ENCODE measurements at places on chromosomes 2 and 18.

DNA sequence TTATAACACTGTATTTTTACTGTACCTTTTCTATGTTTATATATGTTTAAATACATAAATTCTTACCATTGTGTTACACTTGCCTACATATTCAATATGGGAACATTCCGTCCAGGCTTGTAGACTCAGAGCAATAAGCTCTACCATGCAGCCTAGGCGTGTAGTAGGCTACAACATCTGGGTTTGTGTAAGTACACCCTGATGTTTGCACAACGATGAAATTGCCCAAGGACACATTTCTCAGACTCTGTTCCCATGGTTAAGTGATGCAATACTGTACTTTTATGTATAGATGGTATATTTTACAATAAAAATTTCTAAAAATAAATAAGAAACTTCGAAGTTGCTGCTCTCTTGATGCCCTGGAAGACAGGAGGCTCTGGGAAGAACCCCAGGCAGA is 38.4 kb downstream of the YPEL5 start:
- DNase-seq = no peak

GRCh38 chr2:3535467-3535793 is 16.1 kb upstream of the ADI1 start:
- DNase-seq = no peak

GRCh38 chr2:20361893-20362292 is 11.2 kb upstream of the PUM2 start:
- no peak for DNase-seq

DNA sequence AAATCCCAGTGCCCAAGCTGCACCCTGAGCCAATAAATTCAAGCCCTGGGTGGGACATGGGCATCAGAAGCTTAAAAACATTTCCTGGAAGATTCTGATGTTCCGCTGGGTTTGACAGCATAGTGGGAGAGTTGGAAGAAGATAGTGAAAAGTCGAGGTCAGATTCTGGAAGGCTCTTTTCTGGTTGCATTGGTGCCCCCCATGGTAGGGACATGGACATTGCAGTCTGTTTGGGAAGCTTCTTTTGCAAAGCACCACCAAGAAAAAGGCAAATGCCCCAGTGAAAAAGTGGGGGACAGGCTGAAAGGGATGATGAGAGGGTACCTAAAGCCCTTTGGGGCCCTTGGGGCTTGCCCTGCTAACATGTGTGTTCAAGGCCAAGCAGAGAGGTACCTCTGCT is 21.0 kb downstream of the MERTK start:
- no peak for DNase-seq

DNA sequence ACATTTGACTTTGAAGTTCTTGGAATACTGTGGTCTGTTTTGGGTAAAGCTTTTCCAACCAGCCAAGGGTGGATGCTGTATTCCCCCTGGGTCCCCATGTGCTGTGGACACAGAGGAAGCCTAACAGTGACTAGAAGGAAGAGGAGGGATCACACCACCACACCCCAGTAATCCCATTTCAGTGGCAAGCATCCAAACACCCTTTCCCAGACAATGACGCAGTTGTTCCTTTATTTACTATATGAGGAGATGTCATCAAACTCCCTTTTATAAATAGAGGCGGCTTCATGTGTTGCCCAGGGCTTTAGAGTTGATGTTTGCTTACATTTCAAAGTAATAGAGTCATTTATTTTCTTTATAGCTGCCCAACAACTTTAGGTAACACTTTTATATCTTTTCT is 959.4 kb upstream of the GYPC start:
- no peak for DNase-seq

DNA sequence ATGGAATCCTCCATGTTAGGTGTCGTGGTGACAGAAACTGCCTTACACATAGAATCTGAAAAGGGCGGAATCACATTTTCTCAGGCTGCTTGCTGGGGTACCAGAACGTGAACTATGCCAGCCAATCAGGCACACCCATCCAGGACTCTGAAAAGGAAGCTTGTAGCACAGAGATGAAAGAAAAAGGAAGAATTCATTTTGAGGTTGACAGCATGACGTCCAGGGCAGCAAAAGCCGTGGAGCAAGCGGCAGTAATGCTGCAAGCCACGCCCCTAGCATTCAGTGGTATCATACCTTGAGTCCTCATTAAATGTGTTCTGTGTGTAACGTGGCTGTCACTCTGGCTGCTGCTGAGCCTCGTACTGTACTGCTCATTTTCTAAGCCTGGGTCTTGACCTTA is 304.0 kb downstream of the DYSF start:
- DNase-seq = no peak

GRCh38 chr2:134738141-134738870 is 19.5 kb upstream of the TMEM163 start:
- no peak for DNase-seq

DNA sequence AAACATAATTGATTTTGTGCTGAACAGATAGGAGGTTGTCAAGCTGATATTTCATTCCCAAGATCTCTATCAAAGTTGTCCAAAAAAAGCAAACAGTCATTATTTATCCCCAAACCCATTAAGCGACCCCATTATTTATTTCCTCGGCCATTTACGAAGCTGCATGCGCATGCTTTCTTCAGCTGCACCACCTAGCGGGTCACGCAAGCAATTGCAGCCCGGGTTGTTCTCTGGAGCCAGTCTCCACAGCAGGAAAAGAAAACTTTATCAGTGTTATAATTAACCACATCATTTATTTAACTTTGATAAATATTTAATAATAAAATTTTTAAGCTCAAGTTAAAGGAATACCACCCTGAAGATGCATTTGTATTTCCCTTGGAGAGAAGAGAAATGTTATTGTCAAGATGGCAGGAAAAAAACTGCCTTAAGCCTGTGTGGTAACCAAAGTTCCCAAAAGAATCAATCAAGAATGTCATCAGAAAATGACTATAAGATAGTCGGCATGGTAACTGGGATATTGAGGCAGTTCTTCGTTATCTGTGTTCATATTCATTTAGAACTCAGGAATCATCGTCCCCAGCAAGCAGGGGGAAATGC is 304.7 kb downstream of the FBXO15 start:
- peak; percentile 6 for DNase-seq

DNA sequence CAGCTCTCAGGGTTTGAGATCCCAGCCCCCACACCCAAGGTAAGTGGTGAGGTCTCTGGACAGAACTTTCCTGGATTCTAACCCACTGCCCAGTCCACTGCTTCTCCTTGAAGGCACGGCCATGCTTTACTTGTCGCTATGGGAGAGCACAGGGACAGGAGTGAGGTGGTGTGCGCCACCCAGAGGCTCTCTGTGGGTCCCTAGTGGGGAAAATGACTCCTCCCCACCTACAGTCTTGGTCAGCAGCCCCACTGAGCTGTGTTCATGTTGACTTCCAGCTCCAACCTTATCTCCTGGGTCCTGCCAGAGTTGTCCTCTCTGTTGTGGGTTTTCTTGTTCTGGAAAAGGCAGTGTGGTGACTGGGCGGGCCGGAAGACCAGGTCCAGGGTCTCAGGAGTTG is 11.1 kb downstream of the TET3 start:
- no peak for DNase-seq

DNA sequence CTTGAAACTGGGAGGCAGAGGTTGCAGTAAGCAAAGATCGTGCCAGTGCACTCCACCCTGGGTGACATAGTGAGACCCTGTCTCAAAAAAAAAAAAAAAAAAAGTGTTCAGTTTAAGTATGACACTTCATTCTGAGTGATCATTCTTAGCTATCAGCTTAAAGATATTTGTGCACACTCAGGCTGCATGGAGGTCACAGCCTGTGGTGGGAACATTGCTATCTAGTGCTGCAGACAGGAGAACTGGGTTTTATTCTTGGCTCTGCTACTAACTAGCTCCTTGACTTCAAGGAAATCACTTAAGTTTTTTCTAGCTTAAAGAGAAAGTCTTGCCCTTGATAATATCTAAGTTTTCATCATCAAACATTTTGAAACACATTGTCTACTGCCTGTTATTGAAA is 391.3 kb upstream of the CDH7 start:
- no peak for DNase-seq

- no peak for DNase-seq
Observed at GRCh38 chr2:200590090-200590489, 4.3 kb downstream of the AOX1 start.
